ENCODE measurements at places on chromosomes 5 and 9.

DNA sequence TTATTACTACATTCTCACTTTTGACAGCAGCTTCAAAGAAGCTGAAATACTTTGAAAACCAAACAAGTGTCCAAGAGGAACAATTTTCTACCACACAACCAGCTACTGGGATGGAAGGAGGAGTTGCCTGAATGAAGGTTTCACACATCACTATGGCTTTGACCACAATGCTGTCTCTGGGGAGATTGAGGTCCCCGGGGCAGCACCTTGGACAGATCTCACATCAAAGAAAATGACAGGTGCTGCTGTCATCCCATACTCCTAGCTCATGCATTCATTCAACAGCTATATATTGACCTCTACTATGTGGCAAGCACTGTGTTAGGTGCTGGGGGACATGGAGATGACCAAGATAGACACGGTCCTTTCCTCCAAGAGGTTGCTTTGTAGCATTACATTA, 233.2 kb upstream of the RASEF start:
- DNase-seq, result no peak

DNA sequence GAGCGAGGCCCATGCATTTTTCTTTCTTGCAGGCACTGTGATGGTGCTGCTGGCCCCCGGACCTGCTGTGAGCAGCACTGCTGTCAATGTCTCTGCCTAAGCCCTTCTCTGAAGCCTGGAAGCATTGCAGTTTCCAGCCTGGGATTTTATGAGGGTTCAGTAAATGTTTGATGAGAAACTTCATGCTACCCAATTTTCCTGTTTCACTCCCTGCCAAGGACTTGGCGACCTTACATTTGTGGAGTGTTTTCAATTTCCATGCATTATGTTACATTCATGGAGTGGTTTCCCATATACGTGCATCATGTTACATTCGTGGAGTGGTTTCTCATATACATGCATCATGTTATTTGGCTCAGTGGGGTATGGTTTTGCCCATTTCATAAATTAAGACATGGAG, 90.7 kb upstream of the PTCH1 start:
- DNase-seq, result no peak

DNA sequence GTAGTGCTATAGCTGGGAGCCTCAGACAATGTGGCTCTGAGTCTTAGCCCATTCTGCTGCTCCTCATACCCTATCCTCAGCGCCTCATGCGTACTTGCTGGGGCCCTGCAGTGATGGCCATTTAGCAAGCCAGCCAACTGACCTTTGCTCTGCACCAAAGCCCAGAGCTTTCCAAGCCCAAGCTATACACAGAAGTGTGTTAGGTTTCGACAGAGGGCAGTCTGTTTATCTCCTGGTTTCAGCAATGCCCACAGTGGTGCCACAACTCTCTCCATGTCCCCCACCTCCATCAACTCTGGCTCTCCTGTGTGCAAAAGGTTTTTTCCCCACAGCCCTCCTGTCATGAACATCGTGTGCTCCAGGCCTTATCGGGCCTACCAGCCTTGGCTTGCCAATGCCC, 16.9 kb downstream of the GNG10 start:
- DNase-seq, result no peak

DNA sequence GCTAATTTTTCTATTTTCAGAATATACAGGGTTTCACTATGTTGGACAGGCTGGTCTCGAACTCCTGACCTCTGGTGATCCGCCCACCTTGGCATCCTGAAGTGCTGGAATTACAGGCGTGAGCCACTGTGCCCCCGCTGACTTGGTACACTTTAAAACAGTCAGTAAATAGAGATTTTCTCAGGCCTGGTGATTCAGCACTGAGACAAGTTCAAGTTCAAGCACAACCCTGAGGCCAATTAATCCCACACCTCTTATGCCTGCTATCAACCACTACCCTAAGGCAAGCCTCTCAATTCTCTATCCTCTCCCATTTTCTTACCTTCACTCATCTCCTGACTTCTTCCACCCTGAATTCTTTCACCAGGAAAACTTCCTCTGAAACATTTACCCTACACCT, 18.9 kb downstream of the MUSK start:
- no peak for DNase-seq

GRCh38 chr5:57442080-57442839, 40.4 kb downstream of the ACTBL2 start:
- DNase-seq, result no peak

GRCh38 chr5:164000241-164000640, 494.8 kb downstream of the MAT2B start:
- DNase-seq, result no peak

DNA sequence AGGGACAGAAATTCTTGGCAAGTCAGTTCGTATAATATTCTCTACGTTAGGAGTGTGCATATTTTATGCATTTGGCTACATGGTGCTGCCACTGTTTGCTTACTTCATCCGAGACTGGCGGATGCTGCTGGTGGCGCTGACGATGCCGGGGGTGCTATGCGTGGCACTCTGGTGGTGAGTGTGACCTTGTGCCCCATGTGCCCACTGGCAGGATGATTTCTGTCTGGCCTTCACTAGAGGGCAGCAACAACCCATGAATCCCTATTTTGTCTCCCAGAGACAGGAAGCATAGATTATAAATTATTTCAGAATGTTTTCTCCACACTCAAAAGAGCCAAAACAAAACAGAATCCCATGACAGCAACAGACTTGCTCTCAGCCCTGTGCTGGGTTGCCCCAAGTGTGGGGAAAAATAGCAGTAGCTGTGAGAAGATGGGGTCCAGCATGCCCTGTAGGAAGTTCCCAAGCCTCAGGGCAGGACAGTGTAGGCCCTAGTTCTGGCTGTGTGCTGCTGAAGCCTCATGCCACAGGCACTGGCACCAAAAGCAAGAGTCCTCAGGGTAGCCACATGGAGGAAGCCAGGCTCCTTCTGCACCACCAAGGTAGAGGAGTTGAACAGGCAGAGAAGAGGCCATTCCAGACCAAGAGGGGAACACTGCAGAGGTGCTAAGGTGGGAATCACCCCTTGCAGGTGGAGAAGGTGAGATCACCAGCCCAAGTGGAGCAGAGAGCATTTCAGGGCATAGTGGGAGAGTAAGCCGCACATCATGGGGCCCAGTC, 16.0 kb downstream of the SLC22A5 start:
- DNase-seq, result no peak

GRCh38 chr5:153613144-153613543, 122.7 kb downstream of the GRIA1 start:
- no peak for DNase-seq

GRCh38 chr9:36443581-36443980, 43.5 kb upstream of the RNF38 start:
- DNase-seq, result no peak

GRCh38 chr5:140182803-140183367, 7.9 kb downstream of the CYSTM1 start:
- no peak for DNase-seq

DNA sequence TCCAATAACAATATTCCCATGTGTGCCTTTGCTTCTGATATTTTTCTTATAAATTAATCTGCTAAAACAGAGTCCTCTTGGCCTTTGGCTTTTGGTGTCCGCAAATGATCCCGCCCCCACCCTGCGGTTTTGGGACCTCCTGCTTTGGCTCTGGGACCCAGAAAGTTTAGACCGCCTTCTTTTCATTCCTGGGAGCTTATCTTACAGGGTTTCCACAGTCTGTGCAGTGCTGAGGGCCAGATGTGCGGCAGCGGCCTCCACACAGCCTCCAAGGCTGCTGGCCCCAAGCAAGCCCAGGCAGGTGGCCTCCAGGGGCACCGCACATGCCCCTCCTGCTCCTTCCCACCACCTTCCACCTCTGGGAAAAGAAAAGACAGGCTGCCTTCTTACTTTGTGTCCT, 191.5 kb downstream of the ERCC6L2 start:
- no peak for DNase-seq

- no peak for DNase-seq
Observed at GRCh38 chr5:111143910-111144309, 51.8 kb downstream of the WDR36 start.

GRCh38 chr5:172548981-172549687, 91.9 kb upstream of the NEURL1B start:
- DNase-seq, result no peak

GRCh38 chr5:155263381-155263780, 249.8 kb downstream of the KIF4B start:
- no peak for DNase-seq

GRCh38 chr5:153998010-153998409, 40.7 kb downstream of the FAM114A2 start:
- no peak for DNase-seq

- no peak for DNase-seq
Observed at GRCh38 chr5:893137-893506, 438 bp downstream of the TRIP13 start.

GRCh38 chr9:133453651-133454050, 6.1 kb upstream of the CACFD1 start:
- DNase-seq, result no peak

Measured in stimulated activated CD8-positive, alpha-beta memory T cell treated with anti-CD3 and anti-CD28 coated beads, Interleukin-15, amount 100 ng/mL, for 24 hours (primary cell).